ENCODE measurements at places on chromosomes 2 and 18.

DNA sequence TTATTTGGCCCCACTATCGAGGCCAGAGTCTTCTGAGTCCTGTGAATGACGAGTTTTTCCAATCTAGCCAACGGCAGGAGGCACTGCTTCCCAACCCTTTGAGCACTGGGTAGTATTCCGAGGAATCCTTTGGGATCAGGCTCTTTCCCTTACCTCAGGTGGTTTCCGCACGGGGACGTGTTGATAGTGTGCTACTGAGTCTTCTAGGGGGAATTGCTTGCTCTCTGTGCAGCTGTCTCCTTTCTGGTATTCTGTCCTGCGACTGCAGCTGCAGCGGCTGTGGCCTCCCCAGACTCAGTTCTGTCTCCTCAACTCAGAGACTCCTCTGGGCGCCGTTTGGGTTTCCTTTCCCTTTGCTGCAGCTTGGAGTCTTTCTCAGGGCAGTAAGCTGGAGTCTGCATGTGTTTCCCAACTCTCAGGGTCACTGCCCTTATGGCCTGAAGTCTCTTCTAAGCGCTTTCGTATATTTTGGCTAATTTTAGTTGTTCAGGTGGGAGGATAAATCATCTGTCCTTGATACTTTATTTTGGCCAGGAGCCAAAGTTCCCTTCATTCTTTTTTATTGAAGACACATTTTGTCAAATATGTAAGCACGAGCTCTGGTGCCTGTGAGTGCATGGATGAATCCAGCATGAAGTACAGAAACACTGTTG is 118.4 kb downstream of the MAP4K4 start:
- no peak for DNase-seq

GRCh38 chr2:131063501-131064283 is 29.6 kb downstream of the FAM168B start:
- DNase-seq: no peak

GRCh38 chr18:9400197-9400596 is 65.6 kb downstream of the TWSG1 start:
- DNase-seq: no peak

DNA sequence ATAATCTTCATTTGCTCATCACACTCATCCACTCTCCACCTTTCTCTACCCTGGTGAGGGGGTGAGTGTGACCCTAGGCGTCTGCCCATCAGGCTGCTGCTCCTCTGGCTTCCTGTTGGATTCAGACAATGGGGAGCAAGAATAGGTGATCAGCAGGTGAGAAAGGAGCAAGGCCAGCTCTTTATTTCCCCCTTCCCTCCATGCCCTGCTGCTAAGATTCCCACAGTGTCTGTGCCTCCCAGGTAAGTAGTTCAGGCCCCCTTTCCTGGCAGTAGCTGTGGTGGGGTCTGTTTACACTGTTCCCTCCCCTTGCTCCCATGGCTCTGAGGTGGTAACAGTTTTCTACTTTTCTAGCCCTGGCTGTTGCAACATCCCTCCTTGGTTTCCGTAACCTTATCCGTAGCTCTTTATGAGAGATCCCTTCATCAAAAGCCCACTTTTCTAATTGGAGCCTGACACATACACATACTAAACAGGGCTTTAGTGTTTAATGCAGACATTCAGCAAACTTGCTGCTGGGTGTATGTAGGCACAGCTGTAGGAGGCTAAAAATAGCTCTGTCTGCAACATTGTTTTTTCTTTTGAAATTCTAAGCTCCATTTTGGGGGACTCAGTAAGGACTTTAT is 27.5 kb downstream of the MAP2 start:
- no peak for DNase-seq

DNA sequence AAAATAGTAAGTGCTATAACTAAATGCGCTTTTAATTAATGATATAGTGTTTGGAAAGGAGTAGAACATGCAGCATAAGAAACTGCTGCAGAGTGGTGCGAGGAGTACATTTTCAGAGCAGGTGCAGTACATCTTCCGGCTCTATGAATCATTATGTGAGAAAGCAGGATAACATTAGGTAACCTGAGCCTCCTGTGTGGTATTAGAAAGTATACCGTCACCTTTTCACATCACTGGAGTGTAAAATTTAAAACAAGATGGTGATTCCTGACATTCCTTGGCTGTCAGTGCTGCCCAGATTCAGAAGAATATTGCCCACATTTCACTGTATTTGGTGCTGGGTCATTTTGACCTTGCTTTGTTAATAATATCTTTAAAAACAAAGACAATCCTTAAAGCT is 7.8 kb upstream of the DYNC2LI1 start:
- DNase-seq: no peak

DNA sequence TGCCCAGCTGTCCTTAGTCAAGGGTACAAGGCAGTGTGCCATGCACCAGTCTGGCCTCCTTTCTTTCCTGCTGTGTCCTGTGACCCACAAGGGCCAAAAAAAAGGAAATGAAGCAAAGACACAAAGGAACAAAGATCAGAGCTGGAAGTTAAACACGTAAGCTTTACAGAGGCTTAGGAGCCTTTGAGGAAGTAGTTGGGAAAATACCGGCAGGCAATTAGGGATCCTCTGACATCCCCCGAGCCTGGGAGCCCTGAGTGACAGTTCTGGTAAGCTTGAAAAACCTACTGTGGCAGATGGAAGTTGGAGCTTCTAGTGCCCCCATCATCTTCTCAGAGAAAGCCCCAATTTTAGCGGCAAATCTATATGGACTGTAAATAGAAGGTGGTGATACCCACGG is 78.5 kb downstream of the SPRED2 start:
- DNase-seq: no peak

GRCh38 chr2:177275040-177275742 is 10.7 kb upstream of the NFE2L2 start:
- DNase-seq: no peak

- DNase-seq: no peak
Measured at GRCh38 chr2:120593921-120594686, 141.6 kb upstream of the GLI2 start.

- DNase-seq: no peak
Measured at GRCh38 chr2:119694845-119695521, 16.0 kb downstream of the TMEM177 start.

DNA sequence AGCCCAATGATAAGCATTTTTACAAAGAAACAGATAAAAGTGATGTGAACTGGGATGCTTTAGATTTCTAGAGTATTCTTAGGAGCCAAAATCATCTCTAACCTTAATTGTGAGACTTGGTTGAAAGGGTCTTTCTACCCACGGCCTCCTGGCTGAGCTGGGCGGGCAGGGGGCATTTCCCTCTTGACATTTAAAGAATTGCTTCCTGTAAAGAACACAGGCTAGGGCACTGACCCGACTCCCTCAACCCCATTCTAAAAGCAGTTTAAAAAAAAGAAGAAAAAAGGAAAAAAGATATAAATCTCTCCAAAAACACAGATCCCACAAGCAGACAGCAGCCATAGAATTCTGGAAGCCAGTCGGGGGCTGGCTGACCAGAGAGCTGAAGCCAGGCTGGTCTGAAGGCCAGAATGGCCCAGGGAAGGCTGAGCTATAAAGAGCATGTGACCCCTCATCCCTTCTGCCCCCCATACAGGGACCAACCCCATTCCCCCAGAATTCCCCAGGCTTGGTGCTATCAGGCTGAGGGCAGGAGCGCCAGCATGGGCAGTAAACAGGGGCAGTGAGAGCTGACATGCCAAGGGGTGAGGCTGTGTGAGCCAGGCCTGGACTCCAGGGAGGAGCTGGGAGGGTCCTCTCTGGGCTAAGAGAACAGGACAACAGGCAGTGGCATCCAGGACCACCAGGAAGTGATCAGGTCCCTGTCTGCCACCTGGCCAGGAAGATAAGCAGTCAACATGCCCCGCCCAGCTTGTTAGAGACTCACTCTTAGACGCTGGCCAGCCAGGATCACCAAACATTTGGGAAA is 188.5 kb downstream of the HDAC4 start:
- no peak for DNase-seq

- DNase-seq: no peak
Measured at GRCh38 chr18:45328296-45328695, 287.0 kb upstream of the SLC14A2 start.

- DNase-seq: no peak
Measured at GRCh38 chr2:158501301-158501700, 44.5 kb downstream of the PKP4 start.

- DNase-seq: no peak
Measured at GRCh38 chr2:101946372-101947039, 45.3 kb upstream of the IL1R2 start.

DNA sequence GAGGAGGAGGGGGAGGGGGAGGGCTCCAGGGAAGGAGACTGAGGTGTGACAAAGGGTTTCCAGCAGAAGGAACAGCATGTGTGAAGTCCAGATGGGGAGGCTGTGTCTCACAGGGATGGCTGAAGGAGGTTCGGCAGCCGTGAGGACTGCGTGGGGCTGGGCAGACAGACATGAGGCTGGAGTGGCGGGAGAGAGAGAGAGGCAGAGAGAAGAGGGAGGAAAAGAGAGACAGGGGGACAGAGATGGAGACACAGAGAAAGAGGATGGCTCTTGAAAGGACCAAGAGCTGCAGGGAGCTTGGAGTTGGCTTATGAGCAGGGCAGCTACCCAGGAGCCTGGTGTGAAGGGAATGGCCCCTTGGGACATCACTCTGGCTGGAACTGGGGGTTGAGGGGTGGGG is 138.9 kb upstream of the ASB18 start:
- DNase-seq: no peak

DNA sequence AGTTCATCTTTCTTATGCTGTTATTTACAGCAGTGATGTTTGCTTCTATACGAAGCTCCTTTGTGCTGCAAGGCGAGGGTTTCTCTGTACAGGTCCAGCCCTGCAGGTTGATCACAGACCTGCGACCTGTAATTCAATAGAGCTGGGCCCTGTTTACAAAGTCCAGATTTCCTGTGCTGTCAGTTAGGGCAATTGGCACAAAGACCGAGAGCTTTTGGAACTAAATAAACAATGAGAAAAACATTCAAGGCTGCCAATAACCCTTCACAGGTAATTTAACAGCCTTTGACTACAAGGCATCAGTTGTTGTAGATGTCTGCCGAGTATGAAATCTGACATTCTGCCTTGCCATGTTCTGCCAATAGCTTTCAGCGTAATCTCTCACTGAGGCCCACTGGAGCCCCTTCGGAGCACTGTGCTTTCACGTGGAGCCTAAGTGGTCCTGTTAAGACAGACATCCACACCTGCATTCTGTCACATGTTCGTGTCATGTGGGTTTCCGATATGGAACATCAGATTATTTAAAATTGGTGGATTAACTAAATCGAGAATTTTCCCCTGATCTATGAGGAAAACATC is 232.5 kb downstream of the PTGR3 start:
- no peak for DNase-seq

- no peak for DNase-seq
Measured at GRCh38 chr2:226788881-226789490, 10.6 kb downstream of the IRS1 start.

- no peak for DNase-seq
Measured at GRCh38 chr18:8889489-8889888, 184.1 kb downstream of the MTCL1 start.

DNA sequence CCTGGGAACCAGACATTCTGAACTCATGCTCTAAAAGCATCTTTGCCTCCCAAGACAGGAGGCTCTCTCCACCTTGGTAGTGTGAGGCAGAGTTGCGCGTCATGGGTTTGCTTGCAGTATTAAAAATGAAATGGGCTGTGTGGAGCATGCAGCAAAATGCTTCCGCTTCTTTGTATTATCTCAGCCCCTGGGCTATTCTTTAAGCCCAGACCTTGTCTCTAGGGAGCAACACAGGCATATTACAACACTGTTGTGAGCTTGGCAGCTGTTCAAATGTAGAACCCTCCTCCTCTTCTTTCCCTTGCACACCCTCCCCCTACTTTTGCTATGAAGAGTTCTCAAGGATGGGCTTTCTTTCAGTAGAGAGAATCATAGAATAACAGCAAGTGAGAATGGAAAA is 185.1 kb upstream of the LHCGR start:
- no peak for DNase-seq

- no peak for DNase-seq
Measured at GRCh38 chr2:174836377-174836994, 72.2 kb upstream of the CHRNA1 start.

- DNase-seq: no peak
Measured at GRCh38 chr2:3572620-3573019, 2.4 kb upstream of the RPS7 start.

GRCh38 chr18:35089382-35089781 is 48.2 kb downstream of the MAPRE2 start:
- no peak for DNase-seq

DNA sequence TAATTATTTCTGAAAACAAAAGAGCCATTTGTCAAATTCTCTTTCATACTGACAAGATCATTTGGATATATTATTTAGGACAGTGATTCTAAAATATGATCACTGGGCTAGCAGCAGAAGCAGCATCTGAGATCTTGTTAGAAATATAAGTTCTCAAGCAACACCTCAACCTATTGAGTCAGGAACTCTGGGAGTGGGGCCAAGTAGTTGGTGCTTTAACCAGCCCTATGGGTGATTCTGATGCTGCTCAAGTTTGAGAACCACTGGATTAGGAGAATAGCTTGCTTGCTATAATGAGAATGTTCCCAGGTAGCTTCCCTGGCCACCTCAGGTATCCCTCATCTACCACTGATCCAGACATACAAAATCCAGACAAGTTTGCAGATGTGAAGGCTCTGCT is 466.9 kb upstream of the CELF4 start:
- no peak for DNase-seq

- no peak for DNase-seq
Measured at GRCh38 chr2:84894758-84895520, 10.5 kb upstream of the TMSB10 start.

GRCh38 chr18:9884532-9885140 is 1.1 kb upstream of the TXNDC2 start:
- DNase-seq: no peak

DNA sequence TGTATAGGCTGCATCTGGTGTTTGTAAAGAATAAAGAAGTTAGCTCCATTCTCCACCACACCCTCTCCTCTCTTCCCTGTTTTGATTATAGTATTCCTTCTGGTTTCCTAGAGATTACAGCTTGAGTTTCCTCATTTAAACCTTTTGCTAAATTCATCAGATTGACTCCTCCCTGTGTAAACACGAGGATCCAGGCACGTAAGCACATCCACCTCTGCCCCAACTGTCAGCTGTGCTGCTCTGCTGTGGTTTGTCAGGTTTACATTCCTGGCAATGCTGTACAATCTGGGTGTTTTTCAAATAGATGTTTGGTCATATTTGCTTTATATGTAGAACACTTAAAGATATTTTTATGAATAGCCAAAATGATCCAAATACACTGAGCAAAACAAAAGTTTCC is 302.8 kb downstream of the PTGR3 start:
- no peak for DNase-seq

- DNase-seq: no peak
Measured at GRCh38 chr2:54512663-54513362, 56.7 kb downstream of the SPTBN1 start.

GRCh38 chr2:218230882-218231281 is 13.9 kb downstream of the ARPC2 start:
- DNase-seq: no peak

DNA sequence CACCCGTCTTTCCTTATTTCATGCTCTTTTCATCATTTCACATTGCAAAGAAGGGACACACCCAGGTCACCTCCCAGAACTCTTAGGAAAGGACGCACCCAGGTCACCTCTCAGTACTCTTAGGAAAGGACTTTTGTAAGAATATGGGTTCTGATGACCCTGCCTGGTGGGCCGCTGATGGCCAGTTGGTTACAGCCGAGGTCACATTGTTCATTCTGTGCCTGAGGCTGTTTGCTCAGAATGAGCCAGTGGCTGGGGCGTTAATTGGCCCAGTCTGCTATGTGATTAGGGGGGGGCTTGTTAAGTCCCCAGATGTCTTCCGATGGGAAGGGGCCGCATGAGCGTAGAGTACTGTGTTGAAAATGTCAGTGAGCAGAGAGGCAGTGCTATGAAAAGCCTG is 9.4 kb downstream of the MLPH start:
- DNase-seq: no peak

Data from esophagus squamous epithelium (tissue), 5 donors.